Activated CD4-positive, alpha-beta T cell treated with anti-CD3 and anti-CD28 coated beads for 36 hours (primary cell): ENCODE measurements at places on chromosomes 6 and 20. TPM values are rescaled to one million over a fixed set of nuclear protein-coding genes. Genes with fewer than 3 reads are reported as not detected.

DNA sequence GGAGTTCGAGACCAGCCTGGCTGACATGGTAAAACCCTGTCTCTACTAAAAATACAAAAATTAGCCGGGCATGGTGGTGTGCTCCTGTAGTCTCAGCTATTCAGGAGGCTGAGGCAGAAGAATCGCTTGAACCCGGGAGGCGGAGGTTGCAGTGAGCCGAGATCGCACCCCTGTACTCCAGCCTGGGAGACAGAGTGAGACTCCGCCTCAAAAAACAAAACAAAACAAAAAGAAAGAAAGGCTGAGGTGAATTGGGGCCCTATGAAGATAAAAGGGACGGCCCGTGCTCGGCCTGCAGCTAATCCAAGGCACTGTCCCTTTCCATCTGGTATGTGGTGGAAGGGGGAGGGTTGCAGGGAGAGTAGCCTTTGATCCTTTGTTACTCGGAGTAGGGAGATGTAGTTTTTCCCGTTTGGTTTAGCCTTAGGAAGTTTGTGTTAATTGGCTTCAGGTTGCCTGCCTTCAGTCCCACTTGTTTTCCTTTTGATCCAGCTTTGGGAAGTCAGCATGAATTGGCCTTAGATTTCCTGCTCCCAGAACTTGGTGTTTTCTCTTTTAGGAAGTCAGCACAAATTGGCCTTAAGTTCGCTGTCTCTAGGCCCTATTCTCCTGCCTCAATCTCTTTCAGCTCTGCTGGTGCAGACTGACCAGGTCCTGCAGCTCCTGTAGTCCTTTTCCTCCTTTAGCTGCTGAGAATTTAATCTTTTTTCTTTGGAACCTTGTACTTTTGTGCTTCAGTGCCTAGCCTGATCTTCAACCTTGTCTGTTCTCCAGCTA is 36.1 kb upstream of the PAQR8 start:
- no peaks in the 10 kb centered on the region for H3K36me3 ChIP-seq
- H3K4me1 ChIP-seq = peaks cover 6% of the 10 kb centered on the region
- no peak overlapping the region for H3K27ac ChIP-seq
- no peaks in the 10 kb centered on the region for H3K27me3 ChIP-seq
- no peak overlapping the region for H3K4me3 ChIP-seq

GRCh38 chr20:47700327-47700726 is 85.0 kb downstream of the SULF2 start:
- no peak for DNase-seq
- H3K36me3 ChIP-seq = no peaks in the 10 kb centered on the region
- H3K4me1 ChIP-seq = peaks cover 5% of the 10 kb centered on the region
- H3K27ac ChIP-seq = no peak overlapping the region
- H3K4me3 ChIP-seq = no peak overlapping the region
- H3K27me3 ChIP-seq = no peaks in the 10 kb centered on the region

- peaks cover 44% of the 10 kb centered on the region for H3K4me1 ChIP-seq
- peak overlapping the region; percentile 75 for H3K4me3 ChIP-seq
- no peaks in the 10 kb centered on the region for H3K27me3 ChIP-seq
Measured at GRCh38 chr6:27812805-27813492, 99.2 kb downstream of the OR2B2 start.

GRCh38 chr6:65745614-65746013 is 38.6 kb upstream of the EYS start:
- H3K27me3 ChIP-seq = no peaks in the 10 kb centered on the region
- H3K27ac ChIP-seq = no peak overlapping the region
- H3K4me3 ChIP-seq = no peak overlapping the region
- H3K4me1 ChIP-seq = no peaks in the 10 kb centered on the region
- no peak for DNase-seq
- no peaks in the 10 kb centered on the region for H3K36me3 ChIP-seq

The BTN3A1 gene
- 31.4 TPM for total RNA-seq

DNA sequence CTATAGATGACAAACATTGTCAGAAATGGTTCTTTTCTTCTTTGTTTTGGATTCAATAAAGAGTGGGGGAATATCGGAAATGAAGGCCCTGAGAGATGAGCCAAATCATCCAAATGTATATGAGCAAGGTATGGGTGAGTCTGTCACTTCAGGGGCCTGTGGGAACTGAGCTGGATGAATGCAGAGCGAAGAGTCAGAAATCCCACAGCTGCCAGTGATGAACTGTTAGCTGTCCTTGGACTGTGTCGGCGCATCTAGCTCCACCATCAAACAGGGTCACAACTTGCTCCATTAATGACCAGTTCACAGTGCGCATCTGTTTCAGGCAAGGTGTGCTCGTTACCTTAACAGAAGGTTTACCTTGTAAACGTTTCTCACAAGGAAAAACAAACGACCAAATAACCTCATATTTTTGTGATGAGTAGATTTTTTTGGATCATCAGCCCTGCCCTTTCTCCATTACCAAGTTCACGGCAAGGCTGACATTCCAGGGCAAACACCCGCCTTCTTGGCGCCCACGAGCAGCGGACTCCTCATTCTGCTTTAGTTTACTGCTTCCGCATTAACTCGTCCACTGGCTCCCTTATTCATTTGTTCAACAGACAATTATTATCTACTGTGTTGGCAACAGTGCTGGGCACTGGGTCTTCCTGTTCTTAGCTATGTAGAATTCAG is 15.0 kb upstream of the CCN6 start:
- no peaks in the 10 kb centered on the region for H3K36me3 ChIP-seq
- no peak overlapping the region for H3K27ac ChIP-seq
- DNase-seq = no peak
- H3K4me3 ChIP-seq = no peak overlapping the region
- H3K4me1 ChIP-seq = peaks cover 79% of the 10 kb centered on the region

DNA sequence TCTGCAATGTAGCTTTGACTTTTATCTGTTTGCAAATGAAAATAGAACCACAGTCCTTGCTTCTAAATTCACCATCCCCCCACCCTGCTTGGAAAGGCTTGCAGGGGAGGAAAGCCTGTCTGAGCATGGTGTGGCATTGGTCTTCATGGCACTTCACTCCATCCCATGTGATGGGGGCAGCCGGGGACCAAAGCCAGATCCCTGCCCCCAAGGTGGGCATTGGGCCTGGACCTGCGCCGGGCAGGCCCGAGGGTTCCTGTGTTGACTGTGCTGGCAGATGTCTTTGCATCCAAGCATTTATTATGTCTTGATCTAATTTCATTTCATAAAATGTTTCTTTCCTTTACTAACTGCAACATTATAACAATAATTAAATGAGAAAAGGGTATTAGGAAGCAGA is 120.0 kb downstream of the SYNDIG1 start:
- DNase-seq = no peak
- H3K27me3 ChIP-seq = no peaks in the 10 kb centered on the region
- H3K36me3 ChIP-seq = no peaks in the 10 kb centered on the region
- H3K27ac ChIP-seq = no peak overlapping the region
- H3K4me1 ChIP-seq = no peaks in the 10 kb centered on the region

DNA sequence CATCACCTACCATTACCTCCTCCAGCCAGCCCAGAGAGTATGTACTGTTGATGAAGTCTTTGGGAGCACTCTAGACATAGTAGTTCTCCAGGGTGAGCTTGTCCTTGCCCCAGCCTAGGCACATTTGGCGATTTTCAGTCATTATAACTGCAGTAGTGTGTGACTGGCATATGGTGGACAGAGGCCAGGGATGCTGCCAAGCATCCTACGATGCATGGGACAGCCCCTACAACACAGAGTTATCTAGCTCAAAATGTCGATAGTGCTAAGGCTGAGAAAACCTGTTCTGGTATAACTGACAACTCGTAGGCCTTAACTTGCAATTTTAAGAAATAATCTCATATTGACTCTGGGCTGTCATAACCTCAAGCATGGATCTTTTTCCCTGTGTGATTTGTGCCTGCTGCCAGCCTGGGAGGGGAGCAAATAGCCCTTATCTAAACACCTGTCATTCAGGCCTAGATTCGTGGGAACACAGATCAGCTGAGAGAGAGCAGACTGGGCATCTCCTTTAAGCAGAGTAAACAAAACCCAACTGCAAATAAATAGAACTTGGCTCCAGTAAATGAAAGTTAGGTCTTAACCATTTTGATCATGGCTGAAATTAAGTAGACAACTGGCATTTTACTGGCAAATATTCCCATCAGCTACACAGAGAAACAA is 102.6 kb downstream of the SPTLC3 start:
- H3K4me3 ChIP-seq = no peak overlapping the region
- no peaks in the 10 kb centered on the region for H3K36me3 ChIP-seq
- H3K27ac ChIP-seq = no peak overlapping the region
- no peak for DNase-seq
- H3K4me1 ChIP-seq = no peaks in the 10 kb centered on the region
- peaks cover under 1% of the 10 kb centered on the region for H3K27me3 ChIP-seq

DNA sequence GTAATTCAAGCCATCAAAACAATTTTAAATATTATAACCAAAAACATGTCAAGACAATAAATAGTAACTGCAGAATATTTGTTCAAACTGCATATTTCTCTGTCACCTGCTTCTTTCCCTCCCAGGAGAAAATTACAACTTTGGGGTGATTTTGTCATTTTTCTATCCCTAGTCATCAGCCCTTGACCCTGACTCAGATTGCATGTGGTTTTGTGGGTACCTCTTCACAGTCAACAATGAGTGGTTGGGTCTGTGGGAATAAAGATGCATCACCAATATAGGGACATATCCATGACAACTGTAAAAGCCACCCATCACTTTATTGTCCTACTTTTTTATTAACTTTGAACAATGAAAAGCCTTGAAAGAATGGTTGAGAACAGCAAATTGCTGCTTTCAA is 7.3 kb downstream of the COL10A1 start:
- no peaks in the 10 kb centered on the region for H3K27me3 ChIP-seq
- H3K4me3 ChIP-seq = no peak overlapping the region
- H3K27ac ChIP-seq = no peak overlapping the region
- H3K4me1 ChIP-seq = no peaks in the 10 kb centered on the region
- peaks cover 23% of the 10 kb centered on the region for H3K36me3 ChIP-seq
- DNase-seq = no peak

The IBTK gene
- 28.6 TPM for total RNA-seq

DNA sequence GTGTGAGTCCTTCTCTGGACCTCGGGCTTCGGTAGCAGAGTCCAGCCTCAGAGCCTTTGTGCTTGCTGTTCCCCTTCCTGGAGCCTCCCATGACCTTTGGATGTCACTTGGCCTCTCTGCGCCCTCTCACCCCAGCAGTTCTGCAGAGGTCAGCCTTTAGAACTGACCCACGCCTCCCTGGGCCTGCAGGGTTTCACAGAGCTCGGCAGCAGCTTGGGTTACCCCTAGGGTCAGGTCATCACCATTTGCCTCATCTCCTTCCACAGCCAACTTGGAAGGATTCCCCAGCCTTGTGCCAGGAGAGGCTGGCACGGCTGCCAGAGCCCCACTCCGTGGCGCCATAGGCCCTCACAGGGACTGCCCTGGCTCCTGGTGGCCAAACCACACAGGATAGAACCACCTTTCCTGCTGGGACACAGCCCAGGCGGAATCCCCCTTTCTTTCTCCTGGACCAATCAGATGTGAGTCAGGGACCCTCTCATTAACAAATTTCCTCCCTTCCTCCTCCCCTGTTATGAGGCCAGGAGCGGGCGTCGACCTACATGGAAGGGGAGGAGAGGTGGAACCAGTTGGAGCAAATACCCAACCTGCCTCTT is 13.9 kb upstream of the SIRPA start:
- no peaks in the 10 kb centered on the region for H3K27me3 ChIP-seq
- H3K36me3 ChIP-seq = no peaks in the 10 kb centered on the region
- DNase-seq = no peak
- H3K27ac ChIP-seq = no peak overlapping the region

The EDN3 gene
- total RNA-seq = 0.11 TPM

GRCh38 chr6:97186416-97186999 is 96.5 kb downstream of the MMS22L start:
- H3K4me1 ChIP-seq = no peaks in the 10 kb centered on the region
- peak; percentile 80 for DNase-seq
- H3K27me3 ChIP-seq = no peaks in the 10 kb centered on the region
- no peak overlapping the region for H3K4me3 ChIP-seq
- H3K27ac ChIP-seq = no peak overlapping the region
- peaks cover 2% of the 10 kb centered on the region for H3K36me3 ChIP-seq

- H3K27ac ChIP-seq = peak overlapping the region; percentile 51
- H3K27me3 ChIP-seq = peaks cover 7% of the 10 kb centered on the region
- peak; percentile 81 for DNase-seq
- H3K36me3 ChIP-seq = no peaks in the 10 kb centered on the region
Measured at GRCh38 chr20:1844325-1845162, 50.7 kb upstream of the SIRPA start.

DNA sequence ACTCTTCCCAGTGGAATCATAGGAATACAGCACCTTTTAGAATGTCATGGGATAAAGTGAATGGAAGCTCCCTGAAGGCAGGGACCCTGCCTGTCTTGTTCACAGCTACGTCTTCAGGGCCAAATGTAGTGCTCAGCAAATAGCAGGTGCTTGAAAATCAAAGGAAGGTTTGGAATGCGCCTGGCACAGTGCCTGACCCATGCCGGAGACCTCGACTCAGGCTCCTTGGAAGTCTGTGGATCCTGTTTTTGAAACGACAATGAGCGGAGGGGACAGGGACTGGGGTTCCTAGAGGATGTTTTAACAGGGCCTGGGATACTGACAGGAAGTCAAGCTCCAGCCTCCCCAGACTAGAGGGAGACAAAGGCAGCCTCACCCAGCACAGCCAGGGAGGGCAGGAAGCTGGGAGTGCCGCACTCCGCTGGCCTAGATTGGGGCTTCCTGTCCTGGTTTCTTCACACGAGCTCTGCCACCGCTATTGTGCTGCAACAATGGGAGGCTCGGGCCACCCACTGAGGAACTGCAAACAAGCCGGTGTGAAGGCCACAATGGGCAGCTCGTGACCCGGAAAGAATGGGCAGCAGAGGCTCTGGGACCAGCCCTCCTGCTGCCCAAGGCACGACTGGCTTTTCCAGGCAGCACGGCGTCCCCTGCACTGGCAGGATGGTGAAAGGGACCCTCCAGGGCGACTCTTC is 76.7 kb downstream of the PREX1 start:
- no peak overlapping the region for H3K4me3 ChIP-seq
- peak overlapping the region; percentile 84 for H3K27ac ChIP-seq
- H3K27me3 ChIP-seq = no peaks in the 10 kb centered on the region
- peaks cover 54% of the 10 kb centered on the region for H3K4me1 ChIP-seq

The COL20A1 gene
- total RNA-seq = 0.04 TPM

DNA sequence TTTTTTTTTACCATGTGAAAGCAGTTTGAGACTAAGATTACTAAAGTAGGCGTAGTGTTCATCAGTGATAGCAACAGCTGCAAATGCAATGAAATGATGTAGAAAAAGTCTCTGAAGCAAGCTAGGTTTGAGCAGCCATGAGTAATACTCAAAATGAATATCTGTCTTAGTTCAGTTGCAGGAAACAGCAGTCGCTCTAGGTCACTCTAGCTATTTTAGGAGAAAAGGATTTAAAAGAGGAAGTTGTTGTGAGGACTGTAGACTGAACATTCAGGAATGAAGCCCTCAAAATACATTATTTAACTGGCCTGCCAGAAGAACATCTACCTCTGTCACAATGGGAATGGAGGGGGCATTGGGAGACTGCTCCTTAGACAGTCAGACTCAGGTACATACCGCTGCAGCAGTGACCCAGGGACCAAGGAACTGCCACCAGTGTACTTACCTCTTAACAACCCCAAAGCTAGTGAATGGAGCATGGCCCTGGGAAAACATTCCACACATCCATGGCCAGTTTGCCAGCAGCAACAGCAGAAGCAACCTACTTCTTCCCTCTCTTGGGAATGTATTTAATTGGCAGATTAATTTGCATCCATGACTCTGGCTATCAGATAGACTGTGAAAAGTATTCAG is 243.0 kb upstream of the KHDRBS2 start:
- no peaks in the 10 kb centered on the region for H3K36me3 ChIP-seq
- no peak for DNase-seq
- no peaks in the 10 kb centered on the region for H3K27me3 ChIP-seq
- no peaks in the 10 kb centered on the region for H3K4me1 ChIP-seq
